IPS DF 6.9 (cell line): ENCODE measurements at places on chromosomes 5 and 9.

- no peak overlapping the region for H3K27ac ChIP-seq
- no peaks in the 10 kb centered on the region for H3K4me1 ChIP-seq
- DNase-seq, result no peak
Measured at GRCh38 chr9:16352791-16353401, 517.6 kb downstream of the BNC2 start.

- DNase-seq, result no peak
- H3K4me1 ChIP-seq, result no peaks in the 10 kb centered on the region
- H3K27ac ChIP-seq, result no peak overlapping the region
- no peaks in the 10 kb centered on the region for H3K27me3 ChIP-seq
Measured at GRCh38 chr5:27463446-27464149, 425.2 kb upstream of the CDH9 start.

- DNase-seq, result no peak
- H3K36me3 ChIP-seq, result no peaks in the 10 kb centered on the region
- peaks cover 4% of the 10 kb centered on the region; the same call in 1 of the 2 replicates for H3K4me1 ChIP-seq
- H3K27me3 ChIP-seq, result no peaks in the 10 kb centered on the region
Measured at GRCh38 chr5:119339965-119340364, 15.9 kb upstream of the TNFAIP8 start.

DNA sequence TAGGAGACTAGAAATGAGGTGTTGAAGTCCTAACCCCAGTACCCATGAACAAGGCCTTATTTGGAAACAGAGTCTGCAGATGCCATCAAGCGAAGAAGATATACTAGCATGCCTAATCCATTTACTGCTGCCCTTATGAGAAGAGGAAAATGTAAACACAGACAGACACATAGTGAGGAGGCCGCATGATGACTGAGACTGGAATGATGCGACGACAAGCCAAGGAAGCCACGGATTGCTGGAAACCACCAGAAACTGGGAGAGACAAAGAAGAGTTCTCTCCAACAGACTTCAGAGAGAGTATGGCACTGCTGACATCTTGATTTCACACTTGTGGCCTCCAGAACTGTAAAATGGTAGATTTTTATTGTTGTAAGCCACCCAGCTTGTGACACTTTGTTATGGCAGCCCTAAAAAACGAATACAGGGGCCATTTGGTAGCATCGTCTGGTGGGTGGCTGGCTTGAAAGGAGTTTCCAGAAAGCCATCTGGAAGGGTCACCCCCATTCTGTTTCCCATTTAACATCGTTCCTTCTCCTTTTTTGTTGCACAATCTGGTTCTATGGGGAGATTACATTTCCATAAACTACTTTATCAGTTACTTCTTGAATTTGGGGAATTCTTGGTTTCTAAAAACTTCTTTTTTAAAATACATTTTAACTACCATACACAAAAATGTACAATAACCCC, 193.1 kb downstream of the HSD17B3 start:
- no peaks in the 10 kb centered on the region for H3K27me3 ChIP-seq
- H3K4me1 ChIP-seq, result no peaks in the 10 kb centered on the region
- H3K36me3 ChIP-seq, result no peaks in the 10 kb centered on the region
- DNase-seq, result no peak
- no peak overlapping the region for H3K4me3 ChIP-seq

DNA sequence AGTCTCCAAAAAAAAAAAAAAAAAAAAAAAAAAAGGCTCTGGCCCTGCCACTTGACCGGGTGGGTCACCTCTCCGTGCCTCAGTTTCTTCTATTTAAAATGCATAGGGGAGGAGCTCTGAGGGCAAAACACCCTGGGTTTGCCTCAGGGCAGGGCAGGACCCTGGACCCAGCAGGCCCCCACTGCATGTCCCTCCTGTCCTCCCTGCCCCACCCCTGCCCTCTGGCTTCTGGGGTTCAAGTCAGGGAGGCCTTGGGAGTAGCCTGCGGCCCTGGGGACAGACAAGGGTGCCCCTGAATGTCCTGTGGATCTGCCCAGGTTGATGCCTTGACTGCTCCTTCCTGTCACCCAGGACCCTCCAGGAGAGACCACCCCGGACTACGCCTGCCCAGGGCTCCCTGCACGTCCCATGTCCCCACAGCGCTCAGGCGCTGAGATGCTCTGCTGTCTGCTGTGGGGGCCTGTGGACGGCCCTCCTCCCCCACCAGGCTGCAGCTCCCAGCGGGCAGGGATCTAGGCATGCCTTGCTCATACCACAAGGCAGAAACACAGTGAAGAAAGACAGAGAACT, 35.4 kb downstream of the ADAMTS2 start:
- H3K4me3 ChIP-seq, result no peak overlapping the region
- H3K36me3 ChIP-seq, result no peaks in the 10 kb centered on the region
- DNase-seq, result no peak
- H3K27ac ChIP-seq, result no peak overlapping the region
- H3K4me1 ChIP-seq, result no peaks in the 10 kb centered on the region
- H3K27me3 ChIP-seq, result no peaks in the 10 kb centered on the region

GRCh38 chr5:126884269-126884819, 107.4 kb downstream of the LMNB1 start:
- H3K27ac ChIP-seq, result no peak overlapping the region
- DNase-seq, result no peak
- no peaks in the 10 kb centered on the region for H3K27me3 ChIP-seq
- no peak overlapping the region for H3K4me3 ChIP-seq
- no peaks in the 10 kb centered on the region for H3K4me1 ChIP-seq
- no peaks in the 10 kb centered on the region for H3K36me3 ChIP-seq

- DNase-seq, result no peak
- peak overlapping the region; percentile 100 for H3K4me3 ChIP-seq
- H3K27ac ChIP-seq, result no peak overlapping the region
- no peaks in the 10 kb centered on the region for H3K36me3 ChIP-seq
- H3K27me3 ChIP-seq, result no peaks in the 10 kb centered on the region; the same call in 1 of the 2 replicates
- peaks cover 2% of the 10 kb centered on the region; the same call in 1 of the 2 replicates for H3K4me1 ChIP-seq
Measured at GRCh38 chr9:6413365-6414246, 607 bp downstream of the UHRF2 start.

DNA sequence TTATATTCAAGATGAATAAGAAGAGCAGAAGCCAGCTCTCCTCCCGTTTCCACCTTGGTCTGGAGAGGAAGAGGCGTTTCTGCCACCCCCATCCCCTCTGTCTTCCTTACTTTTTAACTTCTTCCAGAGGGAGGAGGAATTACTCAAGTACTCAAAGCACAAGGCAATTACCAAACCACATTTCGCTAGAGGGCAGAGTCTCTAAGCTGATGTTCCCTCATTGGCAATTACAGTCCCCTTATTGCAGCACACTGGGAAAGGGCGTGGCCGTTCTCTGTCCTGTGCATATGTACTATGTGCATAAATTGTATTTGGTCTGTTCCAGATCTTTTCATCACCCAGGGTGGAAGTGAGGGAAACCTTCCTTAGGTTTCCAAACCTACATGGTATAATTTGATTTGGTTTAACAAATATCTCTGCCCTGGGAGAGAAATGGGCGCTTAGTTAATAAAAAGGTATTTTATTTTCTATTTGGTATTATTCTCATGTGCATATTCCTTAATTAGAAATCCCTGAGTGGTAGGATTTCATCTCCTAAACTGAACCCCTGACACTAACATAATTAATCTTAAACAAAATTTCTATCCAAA, 29.8 kb upstream of the ALDOB start:
- no peak for DNase-seq
- H3K27ac ChIP-seq, result no peak overlapping the region
- H3K27me3 ChIP-seq, result no peaks in the 10 kb centered on the region
- no peaks in the 10 kb centered on the region for H3K36me3 ChIP-seq
- no peak overlapping the region for H3K4me3 ChIP-seq
- H3K4me1 ChIP-seq, result no peaks in the 10 kb centered on the region

DNA sequence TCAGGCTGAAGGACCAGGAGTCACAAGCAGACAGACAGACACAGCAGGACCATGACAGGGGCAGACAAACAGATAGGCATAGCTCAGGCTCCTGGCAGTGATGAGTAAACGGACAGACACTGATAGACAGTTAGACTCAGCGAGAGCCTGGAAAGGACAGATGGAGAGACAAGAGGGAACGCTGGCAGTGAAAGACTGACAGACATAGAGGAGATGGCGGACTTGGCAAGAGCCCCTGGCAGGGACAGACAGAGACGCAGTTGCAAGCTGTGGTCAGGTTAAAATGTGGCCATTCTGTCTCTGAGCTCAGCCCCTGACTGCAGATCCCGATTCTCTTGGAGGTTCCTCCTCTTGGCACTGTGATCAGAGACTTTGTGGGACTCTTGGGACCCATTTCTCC, 13.6 kb downstream of the CSF2 start:
- no peaks in the 10 kb centered on the region for H3K4me1 ChIP-seq
- no peak overlapping the region for H3K27ac ChIP-seq
- H3K36me3 ChIP-seq, result no peaks in the 10 kb centered on the region
- H3K27me3 ChIP-seq, result no peaks in the 10 kb centered on the region
- no peak overlapping the region for H3K4me3 ChIP-seq

DNA sequence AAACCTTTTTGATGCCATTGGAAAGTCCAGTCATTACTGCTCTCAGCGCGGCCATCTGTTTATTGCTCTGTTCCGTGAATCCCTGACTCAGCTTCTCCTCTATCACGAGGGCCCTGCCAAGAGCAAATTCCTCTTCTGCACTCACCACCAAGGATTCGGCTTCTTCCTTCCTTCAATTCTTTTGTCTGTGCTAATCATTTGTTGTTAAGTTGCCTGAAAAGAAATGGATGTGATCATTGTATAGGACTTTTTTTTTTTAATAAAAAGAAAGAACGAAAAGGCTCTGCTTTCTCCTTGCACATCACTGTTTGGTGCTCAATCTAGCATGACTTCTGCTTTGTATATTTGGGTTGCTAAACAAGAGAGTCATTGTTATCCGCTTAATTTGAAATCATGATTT, 128.7 kb upstream of the PIK3R1 start:
- H3K4me3 ChIP-seq, result no peak overlapping the region
- H3K27me3 ChIP-seq, result no peaks in the 10 kb centered on the region
- no peaks in the 10 kb centered on the region for H3K36me3 ChIP-seq
- no peak overlapping the region for H3K27ac ChIP-seq

DNA sequence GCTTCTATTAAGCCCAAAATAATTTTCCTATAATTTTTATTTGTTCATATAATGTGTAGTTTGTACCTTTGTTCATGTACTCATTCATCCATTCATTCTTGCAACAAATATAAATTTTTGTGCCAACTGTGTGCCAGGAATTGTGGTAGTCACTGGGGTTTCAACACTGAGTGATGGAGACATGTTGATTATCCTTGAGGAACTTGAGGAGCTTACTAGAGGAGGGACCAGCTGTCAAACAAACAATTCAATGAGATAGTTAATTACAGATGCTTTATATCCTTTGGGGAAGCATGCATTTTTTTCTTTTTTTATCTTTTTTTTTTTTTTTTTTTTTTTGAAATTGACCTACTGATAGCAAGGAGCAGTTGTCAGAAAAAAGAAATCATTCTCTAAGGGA, 324.8 kb downstream of the GABRG2 start:
- H3K27ac ChIP-seq, result no peak overlapping the region
- no peaks in the 10 kb centered on the region for H3K27me3 ChIP-seq
- H3K4me1 ChIP-seq, result no peaks in the 10 kb centered on the region
- no peaks in the 10 kb centered on the region for H3K36me3 ChIP-seq
- DNase-seq, result no peak

- no peaks in the 10 kb centered on the region for H3K4me1 ChIP-seq
- no peaks in the 10 kb centered on the region for H3K36me3 ChIP-seq
- DNase-seq, result no peak
- no peaks in the 10 kb centered on the region for H3K27me3 ChIP-seq
Measured at GRCh38 chr5:174794931-174795672, 70.7 kb downstream of the MSX2 start.

- H3K27ac ChIP-seq, result no peak overlapping the region
- no peak for DNase-seq
- no peaks in the 10 kb centered on the region for H3K4me1 ChIP-seq
- H3K36me3 ChIP-seq, result no peaks in the 10 kb centered on the region
- H3K4me3 ChIP-seq, result no peak overlapping the region
Measured at GRCh38 chr9:18935541-18935940, 97.5 kb downstream of the SAXO1 start.

- H3K27ac ChIP-seq, result no peak overlapping the region
- no peak for DNase-seq
- peaks cover 2% of the 10 kb centered on the region; the same call in 1 of the 2 replicates for H3K4me1 ChIP-seq
Measured at GRCh38 chr5:90308787-90309585, 100.6 kb downstream of the CETN3 start.
